CD8-positive, alpha-beta memory T cell (primary cell): ENCODE measurements at places on chromosomes 1 and 21. TPM values are rescaled to one million over a fixed set of nuclear protein-coding genes. Genes with fewer than 3 reads are reported as not detected.

GRCh38 chr1:7450838-7451237, 320.3 kb upstream of the VAMP3 start:
- no peak overlapping the region for H3K27ac ChIP-seq
- DNase-seq = no peak
- H3K36me3 ChIP-seq = no peaks in the 10 kb centered on the region
- H3K4me1 ChIP-seq = no peaks in the 10 kb centered on the region

GRCh38 chr21:33839167-33839716, 76.4 kb downstream of the ATP5PO start:
- no peaks in the 10 kb centered on the region for H3K4me1 ChIP-seq
- H3K27ac ChIP-seq = no peak overlapping the region
- H3K27me3 ChIP-seq = no peaks in the 10 kb centered on the region
- H3K4me3 ChIP-seq = no peak overlapping the region

- H3K27me3 ChIP-seq = no peaks in the 10 kb centered on the region
- peak; percentile 93 for DNase-seq
- no peaks in the 10 kb centered on the region for H3K36me3 ChIP-seq
- H3K27ac ChIP-seq = peak within 1 kb of the TSS; percentile 86
Measured at GRCh38 chr1:89994805-89995597, at the start of gene ZNF326. Gene ZNF326 (plus strand): TSS chr1:89995110. CDS start chr1:89995258, 148 bp downstream.

GRCh38 chr1:87786861-87787545, 458.3 kb downstream of the LMO4 start:
- no peaks in the 10 kb centered on the region for H3K27me3 ChIP-seq
- peak overlapping the region; percentile 14 for H3K27ac ChIP-seq
- no peaks in the 10 kb centered on the region for H3K36me3 ChIP-seq
- no peak overlapping the region for H3K4me3 ChIP-seq

- H3K27ac ChIP-seq = no peak overlapping the region
- no peaks in the 10 kb centered on the region for H3K36me3 ChIP-seq
- H3K27me3 ChIP-seq = no peaks in the 10 kb centered on the region
- no peaks in the 10 kb centered on the region for H3K4me1 ChIP-seq
- no peak for DNase-seq
Measured at GRCh38 chr1:48932366-48932765, 155.7 kb upstream of the BEND5 start.

DNA sequence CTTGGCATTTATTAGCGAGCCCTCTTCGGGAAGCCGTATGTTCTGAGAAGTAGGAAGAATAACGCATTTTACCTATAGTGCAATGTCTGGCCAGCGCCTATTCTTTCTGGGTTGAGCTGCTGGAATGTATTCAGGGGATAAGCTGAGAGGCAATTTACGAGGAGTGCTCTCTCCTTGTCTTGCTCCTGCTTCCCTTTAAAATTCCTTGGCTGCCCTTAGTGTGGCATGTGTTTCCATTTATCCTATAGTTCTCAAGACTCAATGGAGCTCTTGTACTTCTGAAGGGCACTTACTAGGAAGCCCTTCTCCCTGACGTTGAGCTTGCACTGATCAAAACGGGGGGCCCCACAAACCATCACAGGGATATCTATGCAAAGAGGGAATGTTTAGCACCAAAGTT, 364.6 kb downstream of the DISC1 start:
- no peaks in the 10 kb centered on the region for H3K36me3 ChIP-seq
- no peak overlapping the region for H3K4me3 ChIP-seq
- no peaks in the 10 kb centered on the region for H3K27me3 ChIP-seq

GRCh38 chr21:16113052-16113715, 383.4 kb downstream of the USP25 start:
- no peak overlapping the region for H3K4me3 ChIP-seq
- no peaks in the 10 kb centered on the region for H3K4me1 ChIP-seq
- no peak for DNase-seq
- H3K27ac ChIP-seq = no peak overlapping the region
- H3K36me3 ChIP-seq = no peaks in the 10 kb centered on the region

GRCh38 chr1:18422076-18422777, 58.5 kb upstream of the KLHDC7A start:
- H3K4me3 ChIP-seq = no peak overlapping the region
- no peak overlapping the region for H3K27ac ChIP-seq
- no peaks in the 10 kb centered on the region for H3K27me3 ChIP-seq
- H3K36me3 ChIP-seq = no peaks in the 10 kb centered on the region

GRCh38 chr1:30383221-30383711, 340.1 kb downstream of the MATN1 start:
- peaks cover 7% of the 10 kb centered on the region for H3K27me3 ChIP-seq
- H3K4me3 ChIP-seq = no peak overlapping the region
- H3K4me1 ChIP-seq = no peaks in the 10 kb centered on the region
- no peak for DNase-seq
- H3K27ac ChIP-seq = no peak overlapping the region

GRCh38 chr1:3896396-3897000, 3.6 kb downstream of the C1orf174 start:
- H3K36me3 ChIP-seq = peaks cover 6% of the 10 kb centered on the region
- H3K27ac ChIP-seq = no peak overlapping the region
- DNase-seq = no peak
- H3K4me3 ChIP-seq = no peak overlapping the region
- H3K4me1 ChIP-seq = peaks cover 16% of the 10 kb centered on the region

- no peak overlapping the region for H3K27ac ChIP-seq
- no peaks in the 10 kb centered on the region for H3K27me3 ChIP-seq
- no peak for DNase-seq
- H3K36me3 ChIP-seq = no peaks in the 10 kb centered on the region
- H3K4me3 ChIP-seq = no peak overlapping the region
- H3K4me1 ChIP-seq = no peaks in the 10 kb centered on the region
Measured at GRCh38 chr1:245023222-245023621, 131.6 kb upstream of the KIF26B start.

- H3K27ac ChIP-seq = no peak overlapping the region
- no peak for DNase-seq
- H3K36me3 ChIP-seq = no peaks in the 10 kb centered on the region
Measured at GRCh38 chr1:221025956-221026355, 146.7 kb downstream of the HLX start.

GRCh38 chr1:219439376-219439775, 173.5 kb downstream of the ZC3H11B start:
- no peaks in the 10 kb centered on the region for H3K27me3 ChIP-seq
- no peaks in the 10 kb centered on the region for H3K4me1 ChIP-seq
- H3K27ac ChIP-seq = no peak overlapping the region
- DNase-seq = no peak
- no peak overlapping the region for H3K4me3 ChIP-seq
- H3K36me3 ChIP-seq = no peaks in the 10 kb centered on the region

DNA sequence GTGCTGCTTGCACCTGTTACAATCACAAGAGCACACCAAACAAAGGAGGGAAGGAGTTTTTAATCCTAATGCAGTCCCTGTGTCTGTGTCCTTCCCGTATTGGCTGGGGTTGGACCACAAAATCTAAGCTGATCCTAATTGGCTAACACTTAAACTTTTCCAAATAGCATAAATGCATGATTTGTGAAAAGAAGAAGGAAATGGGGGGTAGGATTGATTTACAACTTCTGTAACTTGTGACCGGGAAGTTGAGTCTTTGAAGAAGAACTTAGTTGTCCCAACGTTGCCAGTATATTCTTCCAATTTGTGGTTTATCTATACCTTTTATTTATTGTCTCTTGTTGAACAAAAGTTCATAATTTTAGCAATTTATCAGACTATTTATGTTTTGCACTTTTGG, 11.8 kb upstream of the IPP start:
- DNase-seq = no peak
- no peak overlapping the region for H3K27ac ChIP-seq
- no peak overlapping the region for H3K4me3 ChIP-seq
- H3K27me3 ChIP-seq = no peaks in the 10 kb centered on the region
- no peaks in the 10 kb centered on the region for H3K4me1 ChIP-seq

PLA2G2A gene
- total RNA-seq = not detected

DMRTA2 gene
- total RNA-seq = not detected

GPA33 gene
- 0.97 TPM for total RNA-seq

PYHIN1 gene
- total RNA-seq = 24.2 TPM

GBP7 gene
- total RNA-seq = 0.09 TPM

TNFRSF14 gene
- 168 TPM for total RNA-seq

CFHR1 gene
- not detected for total RNA-seq
